ENCODE measurements at places on chromosomes 16 and 17. TPM values are rescaled to one million over a fixed set of nuclear protein-coding genes. Genes with fewer than 3 reads are reported as not detected.

The MRC2 gene
- total RNA-seq = 13.6 TPM

The KRT28 gene
- total RNA-seq = not detected

The KRTAP2-2 gene
- not detected for total RNA-seq

The ARHGAP44 gene
- 20.3 TPM for total RNA-seq

The SEPTIN12 gene
- total RNA-seq = not detected

The KRTAP1-5 gene
- not detected for total RNA-seq

The TEKT5 gene
- total RNA-seq = not detected

The PDIA2 gene
- total RNA-seq = not detected

The HBA2 gene
- 136 TPM for total RNA-seq

The CHST4 gene
- not detected for total RNA-seq

The PDE6G gene
- not detected for total RNA-seq

The KIFC3 gene
- total RNA-seq = 130 TPM

The PRCD gene
- 8.3 TPM for total RNA-seq

The OTOA gene
- not detected for total RNA-seq

The PERCC1 gene
- total RNA-seq = not detected

The ADGRG3 gene
- 10.6 TPM for total RNA-seq

The KRT12 gene
- total RNA-seq = not detected

The TSEN54 gene
- total RNA-seq = 11.6 TPM

The C17orf67 gene
- total RNA-seq = 1.2 TPM

The KRTAP4-6 gene
- total RNA-seq = not detected

The CCL16 gene
- not detected for total RNA-seq

The SCNN1G gene
- total RNA-seq = 5.9 TPM

The RGS9 gene
- 7.4 TPM for total RNA-seq

The ITGAD gene
- not detected for total RNA-seq

The HSD17B2 gene
- total RNA-seq = not detected

The TRPV2 gene
- total RNA-seq = 3.9 TPM

The DOK4 gene
- total RNA-seq = 9.1 TPM

The CACNG5 gene
- not detected for total RNA-seq

The MPP2 gene
- total RNA-seq = 9.0 TPM

The PFAS gene
- total RNA-seq = 39.5 TPM

The WNT9B gene
- not detected for total RNA-seq

The TP53TG3B gene
- total RNA-seq = not detected

The C1QTNF8 gene
- not detected for total RNA-seq

The NAGS gene
- 11.9 TPM for total RNA-seq

The TEX19 gene
- 0.54 TPM for total RNA-seq

The C17orf50 gene
- total RNA-seq = 0.40 TPM

The RASD1 gene
- 114 TPM for total RNA-seq

The ZNF778 gene
- 28.7 TPM for total RNA-seq

The ABCC12 gene
- total RNA-seq = 0.13 TPM

The NUPR1 gene
- total RNA-seq = 53.3 TPM

The NTN3 gene
- total RNA-seq = 0.63 TPM

The CACNG1 gene
- not detected for total RNA-seq

The CHRNE gene
- 0.54 TPM for total RNA-seq

The DRC3 gene
- 28.4 TPM for total RNA-seq

The BCL6B gene
- total RNA-seq = 10.5 TPM

The KRT24 gene
- not detected for total RNA-seq

Measured in thyroid gland (tissue), 4 donors.